T-helper 9 cell (primary cell): ENCODE measurements at places on chromosomes 3 and 15.

- DNase-seq = no peak
Observed at GRCh38 chr15:79535536-79535935, 103.4 kb downstream of the MINAR1 start.

- no peak for DNase-seq
Observed at GRCh38 chr15:66070220-66070934, 183.2 kb downstream of the MEGF11 start.

- no peak for DNase-seq
Observed at GRCh38 chr3:184440151-184440550, 60.3 kb downstream of the CHRD start.

GRCh38 chr15:95557226-95558046, 773.1 kb upstream of the NR2F2 start:
- DNase-seq = no peak

DNA sequence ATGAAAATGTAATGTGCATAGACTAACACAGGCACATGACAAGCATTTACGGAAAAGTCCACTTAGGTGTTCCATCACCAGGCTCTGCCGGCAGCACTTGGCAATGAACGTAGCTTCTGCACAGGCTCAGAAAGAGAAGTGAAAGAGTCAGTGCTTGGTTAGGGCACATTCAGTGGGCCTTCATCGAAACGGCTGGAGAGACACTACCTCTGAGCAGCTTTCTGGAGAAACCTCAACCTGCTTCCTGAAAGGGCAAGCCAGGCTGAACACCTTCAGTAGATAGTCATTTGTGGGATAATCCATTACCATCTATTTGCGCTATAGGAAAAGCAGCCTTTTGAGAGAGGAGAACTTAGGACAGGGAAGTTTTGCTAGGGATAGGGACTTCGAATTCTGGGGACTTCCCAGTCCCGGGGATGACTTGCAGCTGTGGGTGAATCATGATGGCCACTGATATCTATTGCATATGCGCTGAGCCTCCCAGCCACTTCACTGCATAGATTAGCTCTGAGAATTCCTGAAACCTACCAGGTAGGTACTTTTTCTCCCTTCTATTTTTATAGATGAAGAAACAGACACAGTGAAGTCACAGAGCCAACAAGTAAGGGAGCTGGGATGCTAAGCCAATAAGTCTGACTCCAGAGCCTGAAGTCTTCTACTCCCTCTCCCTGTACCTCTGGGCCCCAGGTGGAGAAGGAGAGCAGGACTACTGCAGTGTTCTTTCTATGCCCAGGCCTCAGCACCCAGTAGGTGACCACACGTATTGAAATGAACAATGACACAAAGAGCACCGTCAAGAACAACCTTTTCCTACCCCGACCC, 4.2 kb upstream of the SH2D7 start:
- DNase-seq = no peak

DNA sequence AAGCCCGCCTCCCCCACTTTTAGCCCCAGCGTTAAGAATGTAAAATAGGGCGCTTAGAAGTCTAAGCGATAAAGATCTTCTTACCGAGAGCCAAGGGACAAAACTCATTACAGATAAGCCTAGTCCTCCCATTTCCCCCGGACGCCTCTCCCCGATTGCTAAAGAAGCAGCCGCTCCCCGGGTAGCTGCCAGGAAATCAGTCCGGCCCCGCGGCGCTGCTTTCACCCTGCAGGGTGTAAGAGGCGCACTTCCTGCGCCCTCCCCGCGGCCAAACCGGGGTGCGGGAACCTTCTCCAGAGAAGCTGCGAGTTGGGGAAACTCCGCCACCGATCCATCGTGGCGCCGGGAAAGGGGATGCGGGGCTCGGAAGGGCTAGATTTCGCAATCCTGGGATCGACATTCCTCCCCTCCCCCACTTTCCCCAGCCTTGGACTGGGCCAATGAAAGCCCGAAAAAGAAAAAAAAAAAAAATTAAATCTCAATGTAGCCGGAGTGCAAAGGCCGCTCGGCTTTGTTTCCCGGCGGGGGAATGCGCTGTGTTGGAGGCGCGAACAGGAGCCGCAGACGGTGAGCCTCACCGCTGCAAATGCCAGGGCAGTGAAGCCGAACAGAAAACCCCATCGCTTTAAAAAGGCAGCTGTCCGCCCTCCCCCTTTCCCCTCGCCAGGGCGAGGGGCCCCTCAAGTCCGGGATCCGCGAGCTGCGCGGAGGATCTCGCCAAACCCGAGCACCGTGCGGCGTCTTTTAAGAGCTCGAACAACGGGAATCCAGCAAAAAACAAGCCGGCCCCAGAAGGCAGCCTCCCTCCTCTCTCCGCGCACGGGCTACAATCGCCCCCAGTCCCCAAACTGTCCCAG, 626 bp upstream of the PTPRG start:
- no peak for DNase-seq

GRCh38 chr3:190499122-190499521, 14.8 kb upstream of the IL1RAP start:
- DNase-seq = no peak

DNA sequence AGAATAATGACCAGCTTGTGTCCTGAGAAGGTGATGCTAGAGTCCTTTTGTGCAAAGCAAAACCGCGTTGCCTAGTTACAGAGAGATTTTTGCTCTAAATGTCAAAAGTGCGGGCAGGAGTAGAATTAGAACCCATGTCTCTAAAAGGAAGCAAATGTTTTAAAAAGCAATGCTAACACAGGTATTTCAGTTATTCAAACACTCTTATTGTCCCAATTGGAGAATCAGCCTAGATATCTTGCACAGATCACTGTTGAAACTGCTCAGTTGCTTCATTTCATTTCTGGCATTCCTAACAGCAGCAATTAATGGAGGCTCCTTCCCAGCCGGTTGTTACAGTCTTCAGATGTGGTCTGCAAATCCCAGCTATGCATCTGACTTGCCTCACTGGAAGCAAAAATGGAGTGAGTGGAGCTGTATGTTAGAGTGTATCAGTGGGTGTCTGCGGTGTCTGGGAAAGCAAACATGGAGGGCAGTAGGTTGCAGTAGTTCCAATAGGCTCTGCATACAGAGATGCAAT, 55.6 kb upstream of the SEMA6D start:
- no peak for DNase-seq

- DNase-seq = no peak
Observed at GRCh38 chr3:10195366-10196089, 30.8 kb downstream of the IRAK2 start.

DNA sequence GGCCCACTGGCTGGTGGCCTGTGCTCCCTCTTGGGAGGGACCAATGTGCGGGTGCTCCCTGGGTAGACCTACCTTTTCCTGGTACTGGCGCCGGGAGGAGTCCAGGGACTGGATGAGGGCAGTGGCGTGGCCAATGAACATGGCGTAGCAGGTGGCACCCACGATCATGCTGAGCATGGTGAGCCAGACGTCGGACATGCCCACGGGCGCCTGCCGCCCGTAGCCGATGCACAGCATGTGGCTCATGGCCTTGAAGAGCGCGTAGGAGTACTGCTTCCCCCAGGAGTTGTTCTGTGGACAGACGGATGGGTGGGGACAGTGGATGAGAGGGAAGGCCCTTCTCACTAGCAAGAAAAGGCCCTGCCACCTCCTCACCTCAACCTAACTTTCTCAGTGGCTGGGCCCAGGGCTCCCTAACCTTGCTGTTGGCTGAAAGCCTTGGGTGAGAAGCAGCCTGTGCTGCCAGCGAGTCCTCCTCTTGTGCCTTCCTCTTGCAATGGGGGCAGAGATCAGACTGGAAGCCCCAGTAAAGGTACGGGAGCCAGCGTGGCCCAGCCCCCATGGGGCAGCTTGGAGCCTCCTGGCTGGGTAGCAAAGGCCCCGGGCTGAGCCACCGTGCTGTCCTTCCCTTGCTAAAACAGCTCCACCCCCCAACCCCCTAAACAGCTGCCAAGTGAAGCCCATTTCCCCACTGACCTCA, 39.1 kb downstream of the HCN4 start:
- DNase-seq = no peak

DNA sequence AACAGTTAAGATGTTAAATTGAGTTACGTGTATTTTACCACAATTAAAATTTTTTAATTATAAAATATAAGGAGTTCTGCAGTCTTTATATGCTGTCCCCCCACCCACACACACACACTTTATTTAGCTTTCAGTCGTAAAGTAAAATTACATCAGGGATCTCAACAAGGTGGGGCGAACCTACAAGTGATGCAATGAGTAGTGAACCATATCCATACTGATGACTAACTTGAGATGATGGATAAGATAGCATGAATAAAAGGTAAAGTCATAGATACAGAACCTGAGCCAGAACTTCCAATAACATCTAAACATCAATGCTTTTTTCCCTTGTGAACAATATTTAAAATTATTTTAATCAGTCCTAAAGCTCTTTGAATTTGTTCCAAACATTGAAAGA, 77.2 kb downstream of the VPS13C start:
- DNase-seq = no peak

- no peak for DNase-seq
Observed at GRCh38 chr15:31458596-31459399, 132.2 kb downstream of the KLF13 start.

GRCh38 chr3:177929310-177929709, 606.9 kb upstream of the KCNMB2 start:
- no peak for DNase-seq

DNA sequence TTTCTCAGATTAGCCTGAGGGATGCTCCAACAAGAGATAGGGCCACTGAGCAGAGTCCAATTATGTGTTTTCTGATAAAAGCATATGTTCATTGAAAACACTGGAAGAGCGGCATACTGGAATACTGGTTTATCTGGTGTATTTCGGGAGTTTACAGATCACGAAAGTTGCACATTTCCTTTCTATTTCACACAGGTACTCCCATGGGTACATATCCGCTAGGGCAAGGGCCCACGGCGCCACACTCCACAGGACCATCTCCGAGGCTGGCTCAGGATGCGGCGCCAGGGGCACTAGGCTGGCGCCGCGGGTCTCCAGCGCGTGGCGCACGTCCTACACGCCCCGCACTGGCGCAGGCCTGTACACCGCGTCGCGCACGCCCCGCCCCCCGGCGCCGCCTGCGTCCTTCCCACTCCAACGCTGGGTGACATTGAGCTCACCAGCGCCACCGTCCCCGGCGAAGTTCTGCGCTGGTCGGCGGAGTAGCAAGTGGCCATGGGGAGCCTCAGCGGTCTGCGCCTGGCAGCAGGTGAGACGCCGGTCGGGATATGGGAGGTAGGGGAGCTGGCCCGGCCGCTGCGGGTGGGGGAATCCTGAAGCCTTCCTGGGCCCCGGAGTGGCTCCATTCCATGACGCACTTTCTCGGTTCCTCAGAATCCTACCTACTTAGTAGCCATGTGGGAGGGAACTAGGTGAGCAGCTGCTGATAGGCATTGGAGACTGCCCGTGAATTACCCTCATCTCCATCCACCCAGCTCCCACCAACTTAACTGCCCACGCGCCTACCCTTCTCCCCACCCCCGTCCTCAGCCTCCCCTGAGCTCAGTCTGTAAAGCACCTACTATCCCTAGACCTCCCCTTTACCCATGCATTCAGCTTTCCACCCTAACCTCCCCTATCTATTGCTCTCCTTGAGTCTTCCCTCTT, at the start of gene FAM162A:
Gene FAM162A, plus strand, starts transcription at position 412 of the 927 bp plus-strand sequence. Its CDS starts 84 bp downstream, at position 496.
- peak; percentile 90 for DNase-seq

GRCh38 chr3:48477959-48478520, 25.9 kb downstream of the SHISA5 start:
- no peak for DNase-seq

DNA sequence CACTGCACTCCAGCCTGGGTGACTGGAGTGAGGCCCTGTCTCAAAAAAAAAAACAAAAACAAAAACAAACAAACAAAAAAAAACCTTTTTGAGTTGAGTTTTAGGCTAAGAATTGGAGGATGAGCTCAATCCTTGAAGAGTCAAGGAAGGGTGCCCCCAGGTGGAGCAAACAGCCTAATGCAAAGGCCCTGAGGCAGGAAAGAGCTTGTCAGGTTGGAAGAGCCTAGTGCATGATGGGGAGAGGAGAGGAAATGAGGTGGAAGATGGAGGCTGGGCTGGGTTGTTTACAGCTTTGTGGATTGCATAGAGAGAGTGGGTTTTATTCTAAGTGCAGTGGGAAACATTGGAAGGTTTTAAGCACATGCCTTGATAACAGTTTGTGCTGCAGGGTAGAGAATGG, 2.1 kb upstream of the SNX22 start:
- DNase-seq = no peak

DNA sequence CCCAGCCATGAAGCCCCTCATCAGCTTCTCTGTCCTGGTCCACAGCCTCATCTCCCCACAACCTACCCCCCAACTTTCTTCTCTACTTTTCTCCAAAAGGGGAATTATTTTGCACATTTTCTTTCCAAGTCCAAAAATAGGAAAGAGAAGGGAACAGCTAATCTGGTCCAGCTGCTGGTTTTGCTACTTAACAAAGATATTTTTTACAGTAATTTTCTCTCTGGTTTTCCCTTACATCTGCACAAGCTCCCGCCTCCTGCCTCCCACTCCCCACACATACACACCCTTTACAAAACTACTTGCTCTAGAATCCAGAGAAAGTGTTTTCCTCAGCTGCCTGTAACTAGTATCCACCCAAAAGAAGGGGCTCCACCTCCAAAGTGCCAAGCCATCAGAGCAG, 177.2 kb downstream of the POLR2M start:
- DNase-seq = no peak

GRCh38 chr3:80785875-80786274, 975.6 kb downstream of the GBE1 start:
- no peak for DNase-seq

DNA sequence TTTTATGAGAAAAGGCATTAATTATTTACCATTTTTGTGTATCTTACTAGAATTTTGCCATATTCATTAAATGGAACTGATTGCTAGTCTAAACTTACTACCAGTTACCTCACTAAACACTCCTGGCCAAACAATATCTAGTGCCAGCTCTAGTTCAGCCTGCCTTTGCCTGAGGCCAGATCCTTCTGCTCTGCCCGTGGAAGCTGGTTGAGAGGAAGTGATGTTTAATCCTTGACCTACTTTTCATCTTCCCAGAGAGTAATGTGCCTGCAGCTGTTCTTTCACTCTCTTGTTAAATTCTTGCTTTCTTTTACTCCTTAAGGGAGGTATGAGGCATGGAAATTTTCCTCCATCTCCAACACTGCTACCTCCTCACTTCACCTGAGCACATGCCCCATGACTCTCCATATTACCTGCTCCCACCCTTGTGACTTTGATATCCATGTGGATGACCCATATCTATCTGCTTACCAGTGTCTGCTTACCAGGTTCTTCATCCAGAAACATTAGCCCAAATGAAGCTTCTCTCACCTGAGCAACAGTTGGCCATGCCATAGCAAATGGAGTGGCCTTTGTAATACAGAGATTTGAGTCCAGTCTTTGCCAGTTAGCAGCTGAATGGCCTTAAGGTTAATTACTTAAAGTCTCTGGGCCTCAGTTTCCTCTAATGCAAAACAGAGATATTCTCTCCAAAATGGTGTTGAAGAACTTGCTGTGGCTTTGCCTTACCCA, 53.4 kb downstream of the UBE2E1 start:
- no peak for DNase-seq

DNA sequence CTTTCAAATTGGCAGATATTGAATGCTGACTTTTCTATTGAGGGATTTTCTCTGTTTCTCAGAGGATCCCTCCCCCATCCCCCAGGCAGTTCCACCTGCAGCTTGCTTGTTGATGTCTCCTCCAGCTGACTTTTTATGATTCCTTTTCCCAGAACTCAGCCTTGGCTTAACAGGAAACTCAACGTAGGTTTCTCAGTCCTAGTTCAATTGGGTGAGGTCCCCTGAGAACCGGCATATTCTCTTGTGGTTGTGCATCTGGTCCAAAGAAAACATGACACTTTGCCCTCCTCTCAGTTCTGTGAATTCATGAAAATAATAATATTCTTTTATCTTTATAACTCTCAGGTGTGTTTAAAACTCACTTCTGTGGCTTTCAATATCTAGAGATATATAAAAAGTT, 1222.1 kb downstream of the OTOL1 start:
- no peak for DNase-seq

GRCh38 chr3:8555725-8556472, 54.3 kb downstream of the LMCD1 start:
- DNase-seq = no peak
